Hematopoietic multipotent progenitor cell (in vitro differentiated cells): ENCODE measurements at places on chromosomes 2 and 18.

DNA sequence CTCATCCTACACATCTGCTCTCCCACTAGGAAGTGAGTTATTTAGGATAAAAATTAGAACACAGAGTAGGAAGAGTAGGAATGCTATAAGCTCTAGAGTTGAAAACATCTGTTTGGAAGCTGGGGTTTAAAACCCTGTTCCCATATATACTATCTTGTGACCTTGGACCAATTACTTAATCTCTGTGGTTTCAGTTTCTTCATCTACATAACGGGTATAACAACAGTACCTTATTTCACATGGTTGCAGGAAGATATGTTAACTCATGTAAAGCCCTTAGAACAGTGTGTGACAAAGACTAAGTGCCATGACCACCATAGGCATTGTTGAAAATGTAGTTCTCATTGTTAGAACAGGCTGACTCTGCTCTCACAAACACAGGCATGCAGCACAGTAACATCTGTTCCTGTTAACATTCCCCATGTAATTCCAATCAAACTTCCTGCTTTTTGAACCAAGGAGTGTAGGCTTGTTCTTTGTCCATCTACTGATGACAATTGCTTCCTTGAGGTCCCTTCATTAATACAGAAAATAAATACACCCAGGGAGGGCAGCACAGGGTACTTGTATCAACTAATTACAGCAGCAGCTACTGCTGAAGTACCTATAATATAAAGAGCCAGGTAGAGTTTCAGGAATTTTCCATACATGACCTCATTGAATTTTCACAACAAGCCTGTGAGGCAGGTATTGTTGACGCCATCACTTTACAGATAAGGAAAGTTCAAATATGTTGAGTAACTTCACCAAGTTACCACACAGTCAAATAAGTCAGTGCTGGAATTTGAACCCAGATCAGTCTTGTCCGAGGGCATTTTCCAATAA lies 204.2 kb downstream of the L3MBTL4 start:
- DNase-seq = no peak

- no peak for DNase-seq
Measured at GRCh38 chr2:218020966-218021535, 18.3 kb upstream of the TNS1 start.

DNA sequence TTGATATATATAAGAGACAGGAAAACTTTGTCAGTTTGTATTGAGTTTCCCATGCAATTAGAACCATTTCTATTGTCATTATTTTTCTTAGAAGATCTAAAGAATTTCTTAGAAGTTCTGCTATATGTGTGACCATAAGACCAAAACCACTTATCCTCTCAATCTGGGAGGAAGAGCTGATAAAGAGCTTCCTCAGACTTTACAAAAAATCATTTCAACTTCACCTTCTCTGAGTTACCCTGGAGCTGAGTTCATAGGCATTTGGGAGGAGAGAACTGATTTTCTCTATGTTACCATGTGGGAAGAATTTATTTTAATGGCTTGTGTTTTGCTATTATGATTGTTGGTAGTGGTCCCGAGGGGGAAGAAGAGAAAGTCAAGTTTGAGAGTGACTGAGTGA lies 329.3 kb downstream of the GPD2 start:
- no peak for DNase-seq

- no peak for DNase-seq
Measured at GRCh38 chr18:63258749-63259566, 60.6 kb downstream of the BCL2 start.

DNA sequence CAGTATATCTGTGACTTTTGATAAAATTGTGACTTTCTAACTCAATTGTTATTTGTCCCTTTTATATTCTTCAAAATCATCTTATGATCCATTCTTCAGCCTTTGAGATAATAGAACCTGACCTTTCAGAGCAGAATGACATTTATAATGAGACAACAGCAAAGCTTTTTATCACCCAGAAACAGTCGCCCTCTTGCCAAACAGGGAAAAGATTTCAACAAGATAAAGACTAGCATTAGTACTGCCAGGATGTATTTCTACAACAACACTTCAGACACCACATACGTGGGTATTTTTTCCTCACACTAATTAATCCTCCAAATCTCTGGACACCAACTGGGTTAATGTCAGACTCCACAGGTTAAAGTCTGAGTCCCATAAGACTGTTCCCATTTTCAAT lies 249.0 kb downstream of the ZNF804A start:
- DNase-seq = no peak

- no peak for DNase-seq
Measured at GRCh38 chr2:226352941-226353560, 446.6 kb downstream of the IRS1 start.

GRCh38 chr2:6948677-6949351 lies 31.6 kb downstream of the RNF144A start:
- no peak for DNase-seq

GRCh38 chr18:38010971-38011857 lies 445.6 kb upstream of the CELF4 start:
- DNase-seq = no peak

GRCh38 chr2:176132205-176133171 lies 3.0 kb downstream of the HOXD8 start:
- peak; percentile 65 for DNase-seq

DNA sequence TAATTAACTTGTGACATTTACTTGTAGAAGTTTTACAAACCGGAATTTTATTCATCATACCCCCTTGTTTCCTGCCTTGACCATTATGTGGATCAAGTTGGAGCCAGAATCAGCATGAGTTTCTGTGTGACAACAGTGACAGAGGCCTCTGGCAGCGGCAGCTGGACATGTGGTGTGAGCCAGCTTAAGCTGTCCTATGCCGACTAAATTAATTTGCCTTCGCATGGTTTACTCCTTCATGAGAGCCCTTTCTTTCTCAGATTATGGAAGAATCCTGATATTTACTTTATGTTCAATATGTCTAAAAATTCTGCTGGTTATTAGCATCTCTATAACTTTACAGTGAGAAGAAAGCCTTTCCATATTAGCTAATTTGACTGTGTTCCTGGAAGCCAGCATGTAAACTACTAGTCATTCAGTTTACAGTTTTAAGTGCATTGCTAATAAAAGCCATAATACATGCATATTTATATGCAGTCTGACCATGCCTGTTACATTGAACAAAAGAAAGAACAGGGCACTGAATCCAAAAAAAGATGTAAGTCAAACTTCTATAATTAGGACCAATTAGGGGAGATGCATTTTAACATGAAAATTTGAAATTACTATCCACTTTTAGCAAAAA lies 495.8 kb upstream of the ACVR2A start:
- DNase-seq = no peak

DNA sequence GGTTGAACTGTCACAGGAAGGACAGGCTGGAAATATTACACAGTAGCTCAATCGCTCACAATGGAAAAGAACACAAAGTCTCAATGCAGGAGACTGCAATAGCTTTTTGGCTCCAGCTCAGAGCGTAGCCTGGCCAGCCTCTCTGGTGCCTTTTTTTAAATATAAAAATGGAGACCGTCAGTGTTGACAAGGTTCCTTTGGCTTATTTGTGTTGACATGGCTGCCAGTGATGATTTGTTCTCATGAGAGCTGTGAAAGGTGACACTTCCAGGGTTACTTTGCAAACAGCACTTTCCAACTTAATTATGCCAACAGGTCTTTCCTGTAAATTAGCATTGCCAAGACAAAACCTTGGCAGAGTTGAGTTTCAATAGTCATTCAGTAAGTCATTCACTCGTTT lies 70.8 kb downstream of the KCNE4 start:
- DNase-seq = no peak
